ENCODE measurements at places on chromosomes 2 and 18.

DNA sequence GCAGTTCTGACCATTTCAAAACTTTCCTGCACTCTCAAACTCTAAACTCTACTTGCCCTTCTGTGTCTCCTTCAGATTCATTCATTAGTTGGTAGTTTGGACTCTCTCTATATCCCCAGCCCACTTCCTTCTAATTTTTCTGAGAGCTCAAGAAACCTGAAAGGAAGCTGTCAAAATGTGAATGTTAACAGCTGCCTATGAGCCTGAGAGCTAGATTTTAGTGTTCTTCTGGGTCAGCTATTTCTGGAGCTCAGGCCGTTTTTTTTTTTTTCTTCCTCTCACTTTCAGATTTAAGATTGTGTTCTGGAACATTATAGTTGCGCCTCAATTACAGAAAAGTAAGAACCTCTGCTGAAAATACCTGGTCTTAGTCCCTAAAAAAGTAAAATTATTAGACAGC is 73.1 kb downstream of the RTN4 start:
- no peak for DNase-seq

- no peak for DNase-seq
These were observed 1.5 kb downstream of the OSBPL1A start for GRCh38 chr18:24396082-24396633.

GRCh38 chr2:234309431-234309830 is 187.4 kb downstream of the ARL4C start:
- DNase-seq, result no peak

GRCh38 chr2:73837847-73838585 is 9.3 kb downstream of the STAMBP start:
- DNase-seq, result no peak

DNA sequence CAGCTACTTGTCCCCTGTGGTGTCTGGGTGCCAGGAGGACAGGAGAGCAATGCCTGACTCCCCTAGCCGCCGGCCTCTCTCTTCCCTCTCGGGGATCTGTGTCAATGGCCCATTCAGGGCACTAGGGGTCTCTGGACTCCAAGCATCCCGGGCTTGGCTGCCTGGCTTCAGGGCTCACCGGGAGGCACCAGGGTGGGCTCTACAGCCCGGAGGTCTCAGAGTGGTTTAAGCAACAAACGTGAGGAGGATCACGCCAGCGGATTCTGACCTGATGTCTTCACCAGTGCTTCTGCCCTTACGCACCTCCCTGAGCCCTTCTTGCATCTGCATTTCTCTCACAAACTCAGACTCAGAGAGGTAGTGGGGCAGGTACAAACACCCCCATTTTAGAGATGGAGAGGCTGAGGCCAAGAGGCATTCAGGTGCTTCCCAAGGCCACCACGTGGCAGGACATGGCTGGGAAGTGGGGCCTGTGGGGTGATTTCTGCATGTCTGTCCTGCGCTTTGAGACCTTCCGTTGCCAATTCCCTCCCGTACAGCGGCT is 243.0 kb downstream of the CELF4 start:
- no peak for DNase-seq

DNA sequence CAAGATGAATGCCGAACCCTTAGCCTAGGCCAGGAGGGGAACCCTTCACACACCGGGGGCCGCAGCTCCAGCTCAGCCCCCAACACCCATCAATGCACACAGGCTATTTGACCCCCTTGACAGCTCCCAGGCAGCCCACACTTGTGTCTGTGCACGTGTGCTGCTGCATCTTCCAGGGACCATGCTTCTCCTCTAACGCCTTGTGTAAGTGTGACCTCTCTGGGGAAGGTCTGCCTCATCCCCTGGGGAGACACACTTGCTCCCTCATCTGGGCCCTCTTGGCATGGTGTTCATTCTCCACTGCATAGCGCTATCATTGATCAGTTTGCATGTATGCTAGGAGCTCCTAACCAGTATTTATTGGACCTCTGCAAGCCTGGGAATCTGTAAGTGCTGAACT is 120.0 kb upstream of the FHL2 start:
- no peak for DNase-seq

DNA sequence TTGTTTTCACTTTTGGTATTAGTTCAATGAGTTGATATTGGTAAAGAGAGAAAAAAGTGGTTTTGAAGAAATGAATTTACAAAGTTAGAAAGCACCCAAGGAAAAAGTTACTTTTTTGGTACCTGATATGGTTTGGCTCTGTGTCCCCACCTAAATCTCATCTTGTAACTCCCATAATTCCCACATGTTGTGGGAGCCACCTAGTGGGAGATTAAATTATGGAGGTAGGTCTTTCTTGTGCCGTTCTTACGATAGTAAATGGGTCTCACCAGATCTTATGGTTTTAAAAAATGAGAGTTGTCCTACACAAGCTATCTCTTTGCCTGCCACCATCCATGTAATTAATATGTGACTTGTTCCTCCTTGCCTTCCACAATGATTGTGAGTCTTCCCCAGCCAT is 965.6 kb upstream of the NRXN1 start:
- DNase-seq, result no peak

DNA sequence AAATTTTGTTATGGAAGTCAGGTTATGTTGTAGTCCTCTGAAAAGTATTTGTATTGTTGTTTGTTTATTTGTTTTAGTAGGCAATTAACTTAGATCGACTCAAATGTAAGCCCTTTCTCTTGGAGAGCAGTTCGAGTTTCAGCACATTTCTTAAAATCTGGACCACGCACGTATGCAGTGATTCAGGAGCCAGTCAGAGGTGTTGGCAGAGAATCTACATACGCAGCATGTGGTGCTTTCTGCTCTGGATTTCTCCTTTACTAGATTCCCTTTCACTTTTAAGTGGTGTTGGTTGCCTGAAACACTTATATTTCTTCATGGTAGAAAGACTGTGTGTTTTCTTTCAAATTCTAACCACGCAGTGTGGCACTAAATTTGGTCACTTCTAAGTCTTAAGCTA is 773.9 kb upstream of the LRATD1 start:
- DNase-seq, result no peak

DNA sequence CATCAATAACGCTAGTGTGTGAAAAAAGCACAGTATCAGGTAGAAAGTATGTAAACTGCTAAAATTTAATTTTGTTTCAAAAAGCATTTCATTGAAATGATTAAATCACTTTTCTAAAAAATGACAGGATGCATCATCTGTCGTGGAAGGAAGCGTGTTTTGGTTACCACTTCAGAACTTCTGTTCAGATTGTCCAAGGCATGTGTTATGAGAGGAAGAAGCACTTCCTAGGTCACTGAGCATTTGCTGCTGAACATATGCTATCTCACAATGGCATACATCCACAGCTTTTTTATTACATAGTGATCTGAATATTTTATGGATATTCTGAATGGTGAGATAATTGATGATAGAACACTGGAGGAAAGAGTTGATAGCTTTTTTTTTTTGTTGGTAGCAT is 737.5 kb downstream of the SATB2 start:
- DNase-seq, result no peak

GRCh38 chr2:29343830-29344229 is 228.6 kb downstream of the CLIP4 start:
- no peak for DNase-seq

DNA sequence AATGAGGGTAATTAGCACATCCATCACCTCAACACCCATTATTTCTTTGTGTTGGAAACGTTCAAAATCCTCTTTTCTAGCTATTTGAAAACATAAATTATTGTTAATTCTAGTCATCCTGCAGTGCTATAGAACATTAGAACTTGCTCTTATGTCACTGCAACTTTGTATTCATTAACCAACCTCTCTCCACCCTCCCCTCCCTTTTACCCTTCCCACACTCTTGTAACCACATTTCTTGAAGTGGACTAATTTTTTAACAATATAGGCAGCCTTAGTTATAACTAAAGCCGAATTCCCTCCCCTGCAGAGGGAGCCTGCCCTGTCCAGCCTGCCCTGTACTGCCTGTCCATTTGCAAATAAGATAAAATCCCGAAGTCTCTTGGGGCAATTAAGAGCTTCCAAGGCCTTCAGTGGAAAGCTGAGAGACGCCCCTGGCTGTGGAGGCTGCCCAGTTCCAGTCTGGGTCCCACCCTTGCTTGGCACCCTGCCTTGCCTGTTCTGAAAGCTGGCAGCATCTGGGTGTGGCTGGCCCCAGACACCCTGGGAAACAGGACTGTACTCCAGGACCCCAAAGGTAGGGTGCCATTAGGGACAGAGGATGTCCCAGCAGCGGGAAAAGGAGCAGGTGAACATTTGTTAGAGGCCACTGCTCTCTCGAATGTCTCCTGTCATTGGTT is 65.1 kb downstream of the MEX3C start:
- DNase-seq, result no peak

- DNase-seq, result no peak
These were observed 33.7 kb upstream of the LYPD6B start for GRCh38 chr2:149004836-149005235.

DNA sequence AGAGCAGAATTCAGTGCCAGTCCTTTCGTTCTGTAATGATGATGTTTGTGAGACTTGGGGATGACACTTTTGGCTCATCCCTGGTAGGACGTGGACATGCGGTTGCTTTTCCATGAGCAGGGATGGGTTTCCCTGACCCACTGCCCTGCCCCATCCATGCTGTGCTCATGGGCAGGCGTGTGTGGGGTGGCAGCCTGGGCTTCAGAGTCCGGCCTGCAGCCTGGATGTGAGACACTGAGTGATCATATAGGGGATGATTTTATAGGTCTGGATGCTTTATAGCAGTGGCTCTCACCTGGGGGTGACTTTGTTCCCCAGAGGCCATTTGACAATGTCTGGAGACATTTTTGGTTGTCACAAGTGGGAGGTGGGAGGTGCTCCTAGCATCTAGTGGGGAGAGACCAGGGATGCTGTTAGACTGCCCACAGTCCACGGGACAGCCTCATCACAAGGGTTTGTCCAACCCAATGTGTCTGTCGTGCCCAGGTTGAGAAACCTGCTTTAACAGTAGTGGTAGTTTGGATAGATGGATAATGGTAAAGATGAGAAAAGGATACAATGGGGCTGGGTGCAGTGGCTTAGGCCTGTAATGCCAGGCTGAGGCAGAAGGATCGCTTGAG is 38.9 kb downstream of the LDLRAD4 start:
- DNase-seq, result no peak

- no peak for DNase-seq
These were observed 49.3 kb downstream of the ALPK2 start for GRCh38 chr18:58579561-58580047.

DNA sequence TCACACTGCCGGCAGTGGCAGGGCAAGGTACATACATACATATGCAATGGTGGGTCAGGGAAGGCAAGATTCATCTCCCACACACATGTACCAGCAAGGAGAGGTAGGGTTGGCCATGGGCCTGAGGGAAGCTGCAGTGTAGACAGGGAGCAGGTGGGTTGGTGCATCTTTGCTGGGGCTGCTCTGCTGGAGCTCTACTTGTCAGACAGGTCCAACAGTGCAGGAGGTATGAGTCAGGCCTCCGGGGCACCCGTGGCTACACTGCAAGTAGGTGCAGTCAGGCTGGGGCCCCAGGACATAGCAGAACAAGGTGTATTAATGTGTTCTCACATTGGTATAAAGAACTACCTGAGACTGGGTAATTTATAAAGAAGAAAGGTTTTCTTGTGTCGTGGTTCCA is 281.1 kb upstream of the COL3A1 start:
- no peak for DNase-seq

DNA sequence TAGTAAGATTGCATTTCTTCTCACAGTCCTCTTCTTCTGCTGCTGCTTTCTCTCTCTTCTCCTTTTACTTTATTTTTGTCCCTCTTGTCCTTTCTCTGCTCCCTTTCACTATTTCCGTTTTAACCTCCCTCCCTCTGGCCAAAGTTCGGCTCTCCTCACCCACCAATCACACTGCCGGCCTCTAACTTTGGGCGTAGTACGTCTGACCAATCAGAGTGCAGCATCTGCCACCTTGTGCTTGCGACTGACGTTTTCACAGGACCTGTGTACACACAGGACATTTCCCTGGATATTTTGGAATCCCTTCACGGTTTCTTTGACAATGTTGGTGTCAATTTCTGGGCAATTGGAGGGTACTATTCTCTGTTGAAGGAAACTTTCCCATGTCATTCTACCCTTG is 22.6 kb upstream of the ICOS start:
- DNase-seq, result no peak

GRCh38 chr2:230636684-230637271 is 75.9 kb upstream of the CAB39 start:
- no peak for DNase-seq

DNA sequence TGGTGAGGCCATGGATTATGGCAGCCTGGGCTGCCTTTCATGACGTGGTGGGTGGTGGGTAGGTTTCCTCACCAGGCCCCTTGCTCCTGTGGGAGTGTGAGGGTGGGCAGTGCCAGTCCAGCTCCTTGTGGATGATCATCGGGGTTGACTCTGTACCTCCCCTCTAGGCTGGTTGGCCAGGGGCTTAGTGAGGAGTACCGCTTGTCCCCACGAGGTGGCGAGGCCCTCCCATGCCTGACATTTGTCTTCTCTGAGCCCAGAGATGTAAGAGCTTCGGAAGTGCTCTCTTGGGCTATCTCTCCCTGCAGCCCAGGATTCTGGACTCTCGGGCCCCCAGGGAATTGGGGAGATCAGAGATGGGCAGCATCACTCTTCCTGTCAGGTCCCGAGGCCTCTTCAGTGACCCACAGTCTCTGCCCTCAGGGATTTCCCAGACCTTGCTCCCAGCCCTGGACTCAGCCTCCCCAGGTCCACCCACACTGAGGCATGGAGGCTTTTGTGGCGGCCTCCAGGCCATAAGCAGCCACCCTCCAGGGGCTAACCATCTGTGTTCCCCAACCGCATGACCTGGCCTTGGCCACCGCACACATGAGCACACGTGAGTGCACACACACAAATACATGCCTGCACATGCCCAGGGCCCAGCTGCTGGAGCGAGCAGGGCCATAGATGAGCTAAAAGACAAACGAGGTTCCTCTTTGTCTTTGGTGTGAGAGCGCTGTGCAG is 6.5 kb downstream of the SPR start:
- peak; percentile 26 for DNase-seq

- no peak for DNase-seq
These were observed 172.0 kb upstream of the SPOPL start for GRCh38 chr2:138329591-138329990.

GRCh38 chr18:28511413-28511821 is 334.5 kb upstream of the CDH2 start:
- DNase-seq, result no peak

- peak; percentile 45 for DNase-seq
These were observed 158.8 kb upstream of the SLC39A10 start for GRCh38 chr2:195498176-195498575.

DNA sequence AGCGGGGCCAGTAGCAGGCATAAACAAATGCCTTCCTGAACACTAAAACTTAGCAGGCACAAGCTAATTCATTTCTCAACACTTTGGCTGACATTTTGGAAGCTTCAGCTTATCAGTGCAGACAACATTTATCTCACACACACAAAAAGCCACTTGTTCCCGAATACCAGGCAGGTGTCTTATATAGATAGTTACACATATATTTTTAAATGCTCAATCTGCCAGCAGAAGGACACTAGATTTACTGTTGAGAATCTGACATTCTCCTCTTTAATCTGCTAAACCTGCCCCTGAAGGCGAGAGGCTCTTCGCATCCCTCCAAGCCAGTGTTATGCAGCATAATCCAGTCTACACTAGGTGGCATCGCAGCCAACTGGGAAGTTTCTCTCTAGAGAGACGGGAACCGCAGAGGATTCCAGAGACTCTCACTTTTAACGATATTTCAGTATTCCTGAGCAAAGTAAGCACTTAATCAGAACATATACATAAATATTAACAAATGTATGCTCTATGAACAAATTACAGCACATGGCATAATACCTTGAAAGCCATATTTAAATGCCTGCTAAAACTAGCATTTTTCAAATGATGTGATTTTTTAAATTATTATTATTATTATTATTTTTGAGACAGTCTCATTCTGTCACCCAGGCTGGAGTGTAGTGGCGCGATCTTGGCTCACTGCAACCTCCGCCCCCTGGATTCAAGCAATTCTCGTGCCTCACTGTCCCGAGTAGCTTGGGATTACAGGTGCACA is 90.2 kb upstream of the SCG2 start:
- DNase-seq, result no peak
